ENCODE measurements at places on chromosomes 1 and 21.
A peak's percentile ranks its signal among the peaks of the same experiment; 100 is the strongest.

GRCh38 chr1:65009176-65009575 is 42.8 kb upstream of the JAK1 start:
- no peak for DNase-seq

DNA sequence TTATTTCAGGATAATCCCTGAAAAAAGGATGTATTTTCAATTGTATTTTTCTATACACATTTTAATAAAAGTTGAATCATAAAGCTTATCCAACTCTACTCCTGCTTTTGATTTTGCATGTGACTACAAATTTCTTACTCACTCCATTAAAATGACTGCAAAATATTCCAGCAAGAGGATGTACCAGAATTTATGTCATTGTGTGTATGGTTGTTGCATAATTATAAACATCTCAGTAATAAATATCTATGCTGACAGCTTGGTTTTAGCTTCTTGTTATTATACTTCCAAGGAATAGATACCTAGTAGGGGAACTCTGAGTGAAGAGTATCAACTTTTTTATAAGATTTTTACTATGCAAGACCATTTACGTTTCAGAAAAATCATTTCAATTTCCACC is 463.2 kb upstream of the RUNX1 start:
- DNase-seq, result no peak

DNA sequence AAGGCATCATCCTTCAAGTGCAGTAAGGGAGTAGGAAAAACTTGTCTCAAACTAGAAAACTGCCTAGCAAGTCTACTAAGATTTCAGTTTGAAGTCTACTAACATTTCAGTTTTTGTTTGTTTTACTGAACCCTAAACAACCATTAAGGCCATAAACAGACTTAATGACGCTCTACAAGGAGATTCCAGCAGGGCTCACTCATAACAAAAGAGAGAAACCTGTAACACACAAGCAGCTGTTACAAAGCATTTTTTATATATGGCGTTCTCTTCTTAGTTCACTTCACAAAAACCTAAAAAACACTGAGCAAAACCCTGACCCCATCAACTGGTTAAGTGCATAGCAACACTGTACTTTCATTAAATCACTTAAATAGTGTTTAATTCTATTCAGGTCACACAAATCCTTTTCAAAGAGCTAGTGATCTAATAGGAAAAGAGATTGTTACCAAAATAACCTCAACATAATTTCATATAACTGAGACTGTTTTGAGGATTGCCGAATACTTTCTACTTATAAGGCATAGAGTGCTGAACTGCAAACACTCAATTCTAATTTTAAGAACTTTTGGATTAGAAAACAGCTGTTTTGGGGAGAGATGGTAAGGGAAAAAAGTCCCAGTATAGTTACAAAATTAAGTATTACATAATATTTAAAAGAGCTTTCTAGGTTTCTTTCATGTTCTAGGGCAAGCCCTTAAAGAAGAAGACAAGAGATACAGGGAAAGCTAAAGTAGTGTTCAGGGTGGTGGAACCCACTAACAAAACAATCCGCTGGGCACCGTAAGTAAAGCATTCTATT is 1.4 kb downstream of the B3GALNT2 start:
- peak; percentile 15 for DNase-seq

DNA sequence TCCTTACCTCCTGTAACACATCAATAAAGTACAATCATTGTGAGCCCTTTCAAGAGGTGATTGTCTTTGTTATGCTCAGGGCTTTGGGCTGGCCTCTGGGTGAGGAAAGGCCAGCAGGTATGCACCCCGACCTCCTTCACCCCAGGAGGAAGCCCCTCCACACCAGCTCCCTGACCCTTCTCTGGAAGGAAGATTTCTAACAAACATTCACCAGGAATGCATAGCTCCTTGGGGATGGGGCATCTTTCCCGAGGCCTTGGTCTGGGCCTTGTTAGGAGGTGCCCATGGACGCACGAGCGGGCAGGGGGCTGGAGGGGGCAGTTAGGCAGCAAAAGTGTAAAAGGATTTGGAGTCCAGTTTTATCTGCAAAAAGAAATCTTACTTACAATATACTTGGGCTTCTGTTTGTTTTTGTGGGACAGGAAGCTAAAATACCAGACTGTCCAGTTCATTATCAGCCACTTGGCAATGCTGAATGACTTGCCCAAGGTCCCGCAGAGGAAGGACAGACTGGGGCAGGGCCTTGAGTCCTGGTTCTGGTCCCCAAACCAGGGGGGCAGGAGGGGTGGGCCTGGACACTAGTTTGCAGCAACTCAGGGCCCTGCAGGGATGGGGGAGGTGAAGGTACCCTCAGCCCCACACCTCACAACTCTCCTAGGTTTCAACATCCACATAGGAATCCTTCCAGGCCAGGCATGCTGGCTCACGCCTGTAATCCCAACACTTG is 10.1 kb downstream of the ZC3H12A start:
- no peak for DNase-seq

GRCh38 chr1:206082831-206083695 is 30.1 kb downstream of the RHEX start:
- DNase-seq, result no peak

- DNase-seq, result peak; percentile 75
Observed at GRCh38 chr1:110780600-110781484, 92.1 kb upstream of the CD53 start.

DNA sequence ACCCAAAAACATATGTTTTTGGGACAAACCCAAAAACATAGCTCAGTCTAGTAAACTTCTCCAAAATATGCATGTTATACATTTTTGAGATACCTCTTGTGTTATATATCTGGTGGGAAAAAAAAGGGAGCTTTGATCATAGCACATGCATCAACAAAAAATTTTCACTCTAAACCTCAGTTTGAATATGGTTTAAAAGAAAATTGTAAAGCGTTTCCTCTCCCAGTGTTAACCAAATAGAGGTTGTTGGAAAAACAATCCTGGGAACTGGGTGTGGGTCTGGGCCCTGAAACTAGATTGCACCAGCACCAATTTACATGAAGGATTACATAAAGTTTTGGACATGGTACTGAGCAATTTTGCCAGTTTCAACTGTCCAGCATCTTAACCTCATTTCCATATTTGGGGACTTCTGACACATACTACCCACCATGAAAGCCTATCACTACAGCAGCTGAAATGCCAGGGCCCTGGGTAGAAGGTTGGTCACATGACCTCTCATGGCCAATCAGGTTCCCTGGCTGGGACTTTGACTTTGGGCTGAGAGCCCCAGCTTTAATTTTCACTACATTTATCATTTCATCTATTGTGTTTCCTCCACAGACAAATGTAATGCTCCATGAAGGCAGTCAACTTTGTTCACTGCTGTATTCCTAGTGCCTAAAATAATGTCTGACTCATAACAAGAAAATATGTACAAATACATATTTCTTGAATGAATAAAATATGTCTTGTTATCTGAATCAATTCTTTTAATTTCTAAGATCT is 150.7 kb downstream of the SETD4 start:
- DNase-seq, result no peak

DNA sequence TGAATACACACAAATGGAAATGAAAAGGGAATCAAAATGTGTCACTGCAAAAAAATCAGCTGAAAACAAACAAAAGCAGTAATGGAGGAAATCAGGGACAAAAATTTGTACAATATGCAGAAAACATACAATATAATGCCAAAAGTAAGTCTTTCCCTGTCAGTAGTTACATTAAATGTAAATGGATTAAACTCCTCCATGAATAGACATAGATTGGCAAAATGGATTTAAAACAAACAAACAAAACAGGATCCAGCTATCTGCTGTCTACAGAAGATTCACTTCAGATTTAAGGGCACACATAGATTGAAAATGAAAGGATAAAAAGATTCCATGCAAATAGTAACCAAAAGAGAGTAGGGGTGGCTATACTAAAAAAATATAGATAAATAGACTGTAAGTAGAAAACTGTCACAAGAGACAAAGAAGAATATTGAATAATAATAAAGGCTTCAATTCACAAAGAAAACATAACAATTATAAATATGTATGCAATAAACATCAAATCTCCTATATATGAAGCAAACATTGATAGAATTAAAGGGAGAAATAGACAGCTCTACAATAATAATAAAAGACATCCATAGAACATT is 42.2 kb upstream of the ERO1B start:
- DNase-seq, result no peak

DNA sequence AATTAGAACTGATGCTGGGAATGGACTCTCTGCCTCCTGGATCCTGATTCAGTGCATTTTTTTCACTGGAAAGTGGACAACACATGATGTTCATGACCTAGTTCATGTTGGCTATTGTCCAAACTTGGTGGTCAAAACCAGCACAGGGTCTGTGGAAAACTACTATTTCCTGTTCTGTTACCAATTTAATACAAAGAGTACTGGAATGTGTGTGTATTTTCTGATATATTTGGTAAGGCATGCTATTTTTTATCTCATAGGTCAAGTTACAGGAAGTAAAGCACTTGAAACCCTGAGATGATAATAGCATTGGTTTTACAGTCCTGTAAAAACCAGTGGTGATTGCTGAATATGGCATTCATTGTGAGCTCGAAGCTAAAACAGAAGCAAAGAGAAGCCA is 89.9 kb downstream of the SGIP1 start:
- DNase-seq, result no peak

DNA sequence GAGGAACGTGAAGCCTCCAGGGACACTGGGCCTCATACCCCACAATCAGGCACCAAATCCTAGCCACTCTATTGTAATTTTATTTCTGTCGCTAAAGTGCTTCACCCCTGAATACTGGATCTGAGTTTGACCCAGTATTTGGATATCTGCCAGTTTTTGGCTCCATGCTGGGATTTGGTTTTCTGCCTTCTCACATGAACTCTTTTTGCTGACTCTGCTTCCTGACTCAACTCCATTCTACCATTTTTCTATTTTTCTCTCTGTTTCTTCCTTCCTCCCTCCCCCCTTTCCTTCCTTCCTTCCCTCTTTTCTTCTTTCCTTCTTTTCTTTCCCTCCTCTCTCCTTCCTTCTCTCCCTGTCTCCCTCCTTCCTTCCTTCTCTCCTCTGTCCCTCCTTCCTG is 151.3 kb upstream of the GJB5 start:
- DNase-seq, result no peak

GRCh38 chr1:238318294-238319110 is 427.8 kb upstream of the ZP4 start:
- DNase-seq, result no peak

DNA sequence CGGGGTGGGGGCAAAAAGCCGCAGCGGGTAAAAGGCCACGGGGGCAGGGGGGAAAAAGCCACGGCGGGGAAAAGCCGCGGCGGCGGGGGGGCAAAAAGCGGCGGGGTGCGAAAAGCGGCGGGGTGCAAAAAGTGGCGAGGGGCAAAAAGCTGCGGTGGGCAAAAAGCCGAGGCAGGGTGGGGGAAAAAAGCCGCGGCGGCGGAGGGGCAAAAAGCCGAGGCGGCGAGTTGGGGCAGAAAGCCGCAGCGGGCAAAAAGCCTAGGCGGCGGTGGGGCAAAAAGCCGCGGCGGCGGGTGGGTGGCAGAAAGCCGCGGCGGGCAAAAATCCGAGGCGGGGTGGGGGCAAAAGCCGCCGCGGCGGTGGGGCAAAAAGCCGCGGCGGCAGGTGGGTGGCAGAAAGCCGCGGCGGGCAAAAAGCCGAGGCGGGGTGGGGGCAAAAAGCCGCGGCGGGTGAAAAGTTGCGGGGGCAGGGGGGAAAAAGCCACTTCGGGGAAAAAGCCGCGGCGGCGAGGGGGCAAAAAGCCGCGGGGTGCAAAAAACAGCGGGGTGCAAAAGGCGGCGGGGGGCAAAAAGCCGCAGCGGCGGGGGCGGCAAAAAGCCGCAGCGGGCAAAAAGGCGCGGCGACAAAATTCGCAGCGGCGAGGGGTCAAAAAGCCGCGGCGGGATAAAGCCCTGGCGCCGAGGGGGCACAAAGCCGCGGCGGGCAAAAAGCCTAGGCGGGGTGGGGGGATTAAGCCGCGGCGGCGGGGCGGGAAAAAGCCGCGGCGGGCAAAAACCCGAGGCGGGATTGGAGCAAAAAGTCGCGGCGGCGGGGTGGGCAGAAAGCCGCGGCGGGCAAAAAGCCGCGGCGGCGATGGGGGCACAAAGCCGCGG is 3901.2 kb downstream of the SRGAP2C start:
- no peak for DNase-seq

DNA sequence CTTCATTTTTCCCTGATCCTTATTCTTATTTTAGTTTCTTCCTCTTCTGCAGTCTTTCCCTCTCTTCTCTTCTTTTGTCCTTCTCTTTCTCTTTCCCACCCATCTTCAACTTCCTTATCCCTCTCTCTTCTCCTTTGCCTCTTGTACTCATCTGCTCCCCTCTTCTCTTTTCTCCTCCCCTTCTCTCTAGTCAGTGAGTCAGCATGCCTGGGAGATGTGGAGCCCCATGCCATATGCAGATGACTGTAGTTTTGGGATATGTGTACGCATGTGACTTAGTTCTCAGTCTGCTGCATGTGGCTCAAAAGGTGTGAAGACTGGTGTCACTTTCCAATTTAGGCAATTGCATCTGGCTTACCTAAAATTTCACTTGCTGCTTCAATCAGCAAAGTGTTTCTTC is 10.4 kb downstream of the DNAJC6 start:
- DNase-seq, result peak; percentile 64

DNA sequence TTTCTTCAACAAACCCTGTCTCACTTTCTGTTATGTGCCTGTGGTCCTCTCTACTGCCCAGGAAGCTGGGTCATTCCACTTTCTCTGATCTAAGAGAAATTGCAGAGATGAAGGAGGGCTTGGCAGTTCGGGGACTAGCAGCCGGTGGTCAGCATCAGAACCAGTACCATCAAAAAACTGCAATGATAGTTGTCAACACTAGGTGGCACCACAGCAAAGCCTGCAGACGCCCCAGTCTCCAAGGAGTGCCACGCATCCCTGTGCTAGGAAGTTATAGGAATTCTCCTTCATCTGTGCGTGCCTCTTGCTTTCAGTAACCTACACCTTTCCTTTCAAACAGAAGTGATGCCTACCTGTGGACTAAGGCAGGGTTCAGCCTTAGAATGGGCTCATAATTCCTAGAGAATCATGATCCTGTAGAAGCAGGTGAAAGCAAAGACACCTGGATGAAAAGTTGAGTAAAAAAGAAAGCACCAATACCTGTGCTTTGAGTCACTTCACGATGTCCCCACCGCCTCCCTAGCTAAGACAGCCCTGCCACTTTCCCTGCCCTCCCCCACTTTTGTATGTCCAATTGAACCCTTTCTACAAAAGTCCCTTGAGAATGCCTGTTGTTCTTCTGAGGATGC is 129.2 kb downstream of the ADAMTS1 start:
- DNase-seq, result peak; percentile 18

DNA sequence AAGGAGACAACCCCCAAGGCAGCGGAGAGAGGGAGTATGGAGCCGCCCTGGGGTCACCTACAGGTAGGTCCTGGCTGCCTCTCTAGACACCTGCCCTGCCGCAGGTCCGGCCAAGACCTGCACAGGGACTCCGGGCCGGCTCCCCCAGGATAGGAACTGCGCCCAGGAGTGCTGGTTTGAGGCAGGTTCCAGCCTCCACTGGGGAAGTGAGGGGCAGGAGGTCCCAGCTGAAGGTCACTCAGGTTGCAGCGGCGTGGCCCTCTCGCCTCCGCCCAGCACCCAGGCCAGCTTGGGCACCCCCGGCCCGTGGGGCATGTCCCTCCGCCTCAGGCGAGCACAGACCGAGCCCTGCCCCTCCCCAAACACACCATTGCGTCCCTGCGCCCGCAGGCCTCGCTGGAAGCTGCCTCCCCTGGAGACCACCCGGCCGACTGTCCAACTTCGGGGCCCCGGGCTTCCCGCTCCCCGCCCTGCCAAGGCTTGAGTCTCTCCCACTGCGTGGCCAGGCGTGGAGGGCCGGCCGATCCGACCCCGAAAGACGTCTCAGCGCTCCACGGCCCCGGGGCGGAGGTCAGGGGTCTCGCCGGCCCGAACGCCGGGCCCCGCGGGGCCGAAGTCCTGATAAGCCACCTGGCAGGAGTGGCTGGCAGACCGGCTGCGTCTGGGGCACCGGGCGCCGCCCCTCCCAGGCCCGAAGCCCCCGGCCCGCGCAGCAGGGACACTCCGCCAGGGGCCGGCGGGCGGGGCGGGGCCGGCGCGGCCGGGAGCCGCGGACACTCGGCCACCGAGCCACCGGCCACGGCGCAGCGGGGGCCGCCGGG is 1.4 kb upstream of the SKI start:
- no peak for DNase-seq
